ENCODE measurements at places on chromosomes 7 and 10. TPM values are rescaled to one million over a fixed set of nuclear protein-coding genes. Genes with fewer than 3 reads are reported as not detected.

Gene ADAMTS14
- not detected for total RNA-seq

DNA sequence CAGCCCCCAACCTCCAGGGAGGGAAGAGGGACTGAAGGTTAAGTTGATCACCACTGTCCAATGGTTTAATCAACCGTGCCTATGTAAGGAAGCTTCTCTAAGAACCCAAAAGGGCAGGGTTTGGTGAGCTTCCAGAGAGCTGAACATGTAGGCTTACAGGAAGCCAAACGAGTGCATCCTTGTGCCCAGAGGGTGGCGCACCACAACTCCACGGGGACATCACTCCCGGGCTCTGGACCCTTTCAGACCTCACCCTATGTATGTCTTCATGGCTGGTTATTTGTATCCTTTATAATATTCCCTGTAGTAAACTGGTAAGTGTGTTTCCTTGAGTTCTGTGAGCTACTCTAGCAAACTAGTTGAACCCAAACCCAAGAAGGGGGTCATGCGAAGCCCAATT lies 11.5 kb upstream of the NFKB2 start:
- no peaks in the 10 kb centered on the region for H3K4me1 ChIP-seq
- no peak overlapping the region for H3K4me3 ChIP-seq
- H3K27ac ChIP-seq: no peak overlapping the region
- H3K27me3 ChIP-seq: no peaks in the 10 kb centered on the region

- H3K36me3 ChIP-seq: no peaks in the 10 kb centered on the region
- no peak overlapping the region for H3K27ac ChIP-seq
- DNase-seq: no peak
- no peak overlapping the region for H3K4me3 ChIP-seq
- H3K4me1 ChIP-seq: peaks cover 67% of the 10 kb centered on the region
These were observed 61.5 kb downstream of the REEP3 start for GRCh38 chr10:63582690-63583089.

- H3K36me3 ChIP-seq: no peaks in the 10 kb centered on the region
- no peaks in the 10 kb centered on the region for H3K27me3 ChIP-seq
- peaks cover 10% of the 10 kb centered on the region for H3K4me1 ChIP-seq
- DNase-seq: no peak
- H3K4me3 ChIP-seq: no peak overlapping the region
These were observed 69.6 kb downstream of the FOXP2 start for GRCh38 chr7:114484226-114484625.
